ENCODE measurements at places on chromosomes 6 and 20. TPM values are rescaled to one million over a fixed set of nuclear protein-coding genes. Genes with fewer than 3 reads are reported as not detected.

KCNK16 gene
- total RNA-seq: not detected

CST4 gene
- total RNA-seq: not detected

PDYN gene
- total RNA-seq: not detected

SAPCD1 gene
- 2.4 TPM for total RNA-seq

IP6K3 gene
- total RNA-seq: not detected

TSPYL1 gene
- total RNA-seq: 76.4 TPM

C6orf163 gene
- 4.0 TPM for total RNA-seq

NOX3 gene
- not detected for total RNA-seq
